ENCODE measurements at places on chromosomes 12 and 14. TPM values are rescaled to one million over a fixed set of nuclear protein-coding genes. Genes with fewer than 3 reads are reported as not detected.

DNA sequence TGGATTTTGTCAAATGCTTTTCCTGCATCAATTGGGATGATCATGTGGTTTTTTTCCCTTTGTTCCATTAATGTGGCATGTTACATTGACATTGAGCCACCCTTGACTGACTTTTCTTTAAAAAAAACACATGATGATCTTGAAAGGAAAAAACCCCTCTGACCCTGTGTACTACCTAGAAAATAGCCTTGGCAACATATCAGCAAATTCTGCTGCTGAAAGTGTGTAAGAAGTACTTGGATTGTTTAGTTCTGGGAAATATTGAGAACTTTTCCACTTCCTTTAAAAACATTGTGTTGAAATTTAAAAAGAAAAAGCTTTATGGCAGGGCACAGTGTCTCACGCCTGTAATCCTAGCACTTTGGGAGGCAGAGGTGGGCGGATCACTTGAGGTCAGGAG, 20.7 kb downstream of the ACACB start:
- H3K4me3 ChIP-seq = no peak overlapping the region
- H3K27ac ChIP-seq = peak overlapping the region; percentile 72
- H3K36me3 ChIP-seq = peaks cover 11% of the 10 kb centered on the region
- no peaks in the 10 kb centered on the region for H3K27me3 ChIP-seq
- peaks cover 7% of the 10 kb centered on the region for H3K4me1 ChIP-seq

DNA sequence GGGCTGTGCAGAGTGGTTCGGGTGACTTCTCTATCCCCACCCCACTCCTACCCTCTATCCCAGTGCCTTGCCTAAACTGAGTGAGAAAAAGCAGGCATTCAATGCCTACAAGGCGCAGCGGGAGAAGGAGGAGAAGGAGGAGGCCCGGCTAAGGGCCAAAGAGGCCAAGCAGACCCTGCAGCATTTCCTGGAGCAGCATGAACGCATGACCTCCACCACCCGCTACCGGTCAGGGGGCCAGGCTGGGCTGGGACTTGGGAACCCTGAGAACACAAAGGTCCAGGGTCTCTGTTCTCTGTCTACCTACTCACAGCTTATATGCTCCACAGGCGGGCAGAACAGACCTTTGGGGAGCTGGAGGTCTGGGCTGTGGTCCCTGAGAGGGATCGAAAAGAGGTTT, 11.7 kb downstream of the PRPF40B start:
- DNase-seq = no peak
- no peak overlapping the region for H3K4me3 ChIP-seq
- H3K27me3 ChIP-seq = no peaks in the 10 kb centered on the region
- H3K27ac ChIP-seq = no peak overlapping the region

GRCh38 chr14:22393796-22394195, 195.2 kb downstream of the DAD1 start:
- no peak for DNase-seq
- no peak overlapping the region for H3K27ac ChIP-seq
- no peaks in the 10 kb centered on the region for H3K4me1 ChIP-seq
- H3K27me3 ChIP-seq = peaks cover 4% of the 10 kb centered on the region

DNA sequence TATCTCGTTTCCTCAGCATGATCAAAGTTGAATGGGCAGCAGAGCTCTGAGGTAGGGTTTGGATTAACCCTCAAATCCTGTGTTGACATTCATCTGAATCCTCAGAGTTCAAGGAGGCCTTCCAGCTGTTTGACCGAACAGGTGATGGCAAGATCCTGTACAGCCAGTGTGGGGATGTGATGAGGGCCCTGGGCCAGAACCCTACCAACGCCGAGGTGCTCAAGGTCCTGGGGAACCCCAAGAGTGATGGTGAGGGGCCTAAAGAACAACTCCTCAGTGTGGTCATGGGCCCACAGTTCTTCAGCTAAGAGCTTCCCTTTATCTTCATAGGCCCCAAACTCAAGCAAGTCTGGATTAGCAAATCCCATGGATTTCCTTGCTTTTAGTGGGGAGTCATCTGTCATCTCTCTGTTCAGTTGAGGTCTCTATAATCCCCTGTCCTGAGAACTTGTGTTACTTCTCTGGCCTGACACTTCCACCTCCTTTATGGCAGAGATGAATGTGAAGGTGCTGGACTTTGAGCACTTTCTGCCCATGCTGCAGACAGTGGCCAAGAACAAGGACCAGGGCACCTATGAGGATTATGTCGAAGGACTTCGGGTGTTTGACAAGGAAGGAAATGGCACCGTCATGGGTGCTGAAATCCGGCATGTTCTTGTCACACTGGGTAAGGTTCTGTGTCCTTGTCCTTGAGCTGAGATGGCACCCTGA, 1.5 kb downstream of the MYL6 start:
- DNase-seq = no peak
- peaks cover 49% of the 10 kb centered on the region for H3K4me1 ChIP-seq
- no peaks in the 10 kb centered on the region for H3K27me3 ChIP-seq
- peak overlapping the region; percentile 91 for H3K4me3 ChIP-seq
- H3K27ac ChIP-seq = peak overlapping the region; percentile 98
- peaks cover 49% of the 10 kb centered on the region for H3K36me3 ChIP-seq

GRCh38 chr12:57872362-57872761, 25.8 kb upstream of the CTDSP2 start:
- H3K4me1 ChIP-seq = peaks cover 17% of the 10 kb centered on the region
- H3K4me3 ChIP-seq = no peak overlapping the region
- H3K36me3 ChIP-seq = no peaks in the 10 kb centered on the region
- H3K27me3 ChIP-seq = no peaks in the 10 kb centered on the region

DNA sequence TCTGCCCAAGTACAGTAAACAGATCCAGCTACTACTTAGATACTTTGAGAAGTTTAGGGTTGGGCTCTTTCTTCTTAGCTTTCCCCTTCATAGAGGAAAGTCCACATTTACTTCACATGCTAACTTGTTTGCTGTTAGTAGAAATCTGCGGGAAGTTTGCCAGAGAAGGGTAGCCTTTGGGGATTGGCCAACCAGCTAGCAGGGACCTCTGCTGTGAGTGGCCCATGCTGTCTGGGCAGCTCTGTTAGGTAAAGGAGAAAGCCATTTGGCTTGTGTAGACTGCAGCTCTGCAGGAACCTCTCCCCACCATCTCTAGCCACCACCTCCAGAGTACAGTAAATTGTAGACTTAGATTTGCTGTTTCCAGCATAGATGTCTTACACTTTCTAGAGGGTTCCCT, 193.9 kb downstream of the RGS6 start:
- no peaks in the 10 kb centered on the region for H3K36me3 ChIP-seq
- no peaks in the 10 kb centered on the region for H3K4me1 ChIP-seq
- no peak for DNase-seq
- no peak overlapping the region for H3K4me3 ChIP-seq
- H3K27ac ChIP-seq = no peak overlapping the region

Gene ZDHHC22
- not detected for total RNA-seq

Gene A2ML1
- total RNA-seq = 176 TPM

Measured in suprapubic skin (tissue), 4 donors.